GM19239 (cell line): ENCODE measurements at places on chromosomes 2 and 18.

- DNase-seq: no peak
These were observed 168.7 kb downstream of the TMEM247 start for GRCh38 chr2:46647766-46648742.

- no peak for DNase-seq
These were observed 1231.2 kb upstream of the ZEB2 start for GRCh38 chr2:145751155-145751554.

GRCh38 chr2:19355931-19356544, 2.4 kb downstream of the OSR1 start:
- no peak for DNase-seq

GRCh38 chr2:66862885-66863650, 428.1 kb downstream of the MEIS1 start:
- no peak for DNase-seq

- no peak for DNase-seq
These were observed 201.2 kb downstream of the SUCLG1 start for GRCh38 chr2:84257831-84258230.

- DNase-seq: no peak
These were observed 57.3 kb downstream of the TWIST2 start for GRCh38 chr2:238905224-238905623.
